ENCODE measurements at places on chromosomes 5 and 9. TPM values are rescaled to one million over a fixed set of nuclear protein-coding genes. Genes with fewer than 3 reads are reported as not detected.

GRCh38 chr9:88659126-88659525 lies 124.1 kb downstream of the NXNL2 start:
- DNase-seq, result no peak

- DNase-seq, result no peak
Measured at GRCh38 chr5:71960195-71960594, 147.1 kb upstream of the MAP1B start.

GRCh38 chr9:116703634-116704033 lies 16.5 kb downstream of the TRIM32 start:
- no peak for DNase-seq

GRCh38 chr5:97142521-97143254 lies at the start of gene LIX1:
Gene LIX1 (minus strand): TSS chr5:97142611. CDS start chr5:97142576, 35 bp downstream.
- no peak for DNase-seq

DNA sequence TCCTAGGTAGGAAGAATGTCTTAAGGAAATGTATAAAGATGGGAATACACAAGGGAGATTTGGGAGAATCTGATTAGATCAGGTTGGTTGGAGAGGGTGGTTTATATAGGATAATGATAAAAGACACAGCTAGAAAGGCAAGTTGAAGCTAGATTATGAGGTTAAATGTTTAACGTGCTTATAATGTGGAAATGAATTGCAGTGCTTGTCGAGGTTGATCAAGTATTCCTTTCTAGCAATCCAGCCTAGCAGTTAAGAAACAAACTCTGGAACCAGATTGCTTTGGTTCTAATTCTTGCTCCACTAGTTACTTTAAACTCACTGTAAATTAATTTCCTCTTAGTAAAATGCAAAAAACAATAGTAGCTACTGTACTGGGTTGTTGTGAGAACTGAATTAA lies 76.5 kb downstream of the NIPBL start:
- no peak for DNase-seq

GRCh38 chr5:57774439-57774838 lies 291.8 kb upstream of the ACTBL2 start:
- DNase-seq, result no peak

- peak; percentile 44 for DNase-seq
Measured at GRCh38 chr5:124649491-124650146, 96.8 kb downstream of the ZNF608 start.

GRCh38 chr9:95092262-95093072 lies 225.0 kb downstream of the FANCC start:
- no peak for DNase-seq

DNA sequence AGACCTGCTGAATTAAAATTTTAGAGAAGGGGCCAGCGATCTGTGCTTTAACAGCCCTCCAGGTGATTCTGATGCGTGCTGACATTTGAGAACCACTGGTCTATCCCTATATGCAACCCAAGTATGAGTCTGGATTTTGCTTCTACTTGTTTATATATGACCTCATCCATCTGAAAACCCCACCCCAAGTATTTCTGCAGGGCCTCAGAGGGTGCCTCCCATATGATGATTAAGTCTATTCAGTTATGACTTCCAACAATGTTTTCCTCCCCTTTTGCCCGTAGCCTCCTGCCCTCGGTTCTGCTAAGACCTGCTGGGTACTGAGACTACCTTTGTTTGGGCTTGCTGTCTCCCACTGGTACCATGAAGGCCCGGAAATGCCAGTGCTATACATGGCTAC lies 376.0 kb upstream of the SMARCA2 start:
- DNase-seq, result no peak

GRCh38 chr9:129362287-129363000 lies 184.4 kb upstream of the IER5L start:
- no peak for DNase-seq

DNA sequence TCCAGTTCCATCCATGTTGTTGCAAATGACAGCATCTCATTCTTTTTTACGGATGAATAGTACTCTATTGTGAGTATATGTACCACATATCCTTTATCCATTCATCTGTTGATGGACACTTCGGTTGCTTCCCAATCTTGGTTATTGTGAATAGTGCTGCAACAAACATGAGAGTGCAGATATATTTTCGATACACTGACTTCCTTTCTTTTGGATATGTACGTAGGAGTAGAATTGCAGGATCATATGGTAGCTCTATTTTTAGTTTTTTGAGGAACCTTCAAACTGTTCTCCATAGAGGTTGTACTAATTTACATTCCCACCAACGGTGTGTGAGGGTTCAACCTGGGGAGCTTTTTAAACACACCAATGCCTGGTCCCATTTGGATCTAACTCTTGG lies 22.3 kb downstream of the GALNT12 start:
- DNase-seq, result no peak

DNA sequence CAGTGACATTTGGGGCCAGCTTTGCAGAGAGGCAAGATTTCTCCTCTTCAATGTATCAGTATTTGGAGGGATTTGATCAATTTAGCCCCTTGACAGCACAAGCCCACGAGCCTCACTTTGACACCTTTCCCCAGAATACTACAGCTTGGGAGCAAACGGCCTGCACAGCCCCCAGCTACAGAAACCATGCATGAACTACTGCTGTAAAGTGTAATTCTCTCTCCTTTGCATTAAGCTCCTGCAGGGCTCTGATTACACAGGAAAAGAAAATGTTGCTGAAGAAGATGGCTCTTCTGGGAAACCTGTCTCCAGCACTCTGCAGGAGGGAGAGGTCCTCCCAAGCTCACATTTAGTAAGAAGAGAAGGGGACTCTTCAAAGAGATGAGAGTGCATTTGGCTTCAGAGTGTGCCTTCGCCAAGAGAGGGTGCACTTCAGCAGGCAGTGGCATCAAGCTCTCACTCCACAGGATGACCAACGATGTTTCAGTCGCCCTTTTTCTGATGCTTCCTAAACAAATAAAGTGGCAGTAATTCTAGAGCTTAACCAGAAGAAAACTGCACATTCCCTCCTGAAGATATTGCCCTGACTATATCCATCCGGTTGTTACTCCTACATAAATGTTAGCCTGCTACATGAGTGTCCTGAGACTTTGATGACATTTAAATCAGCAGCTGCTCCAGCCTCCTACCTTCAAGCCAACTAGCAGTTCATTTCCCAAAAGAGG lies 272.2 kb downstream of the AUH start:
- DNase-seq, result peak; percentile 57

The SH2D3C gene
- 10.9 TPM for total RNA-seq

The SIT1 gene
- 0.61 TPM for total RNA-seq

The SELENOP gene
- 987 TPM for total RNA-seq

The PDE6A gene
- total RNA-seq, result 0.57 TPM

The GRXCR2 gene
- not detected for total RNA-seq

All from adrenal gland (tissue), 19 donors.